ENCODE measurements at places on chromosomes 6 and 20.

DNA sequence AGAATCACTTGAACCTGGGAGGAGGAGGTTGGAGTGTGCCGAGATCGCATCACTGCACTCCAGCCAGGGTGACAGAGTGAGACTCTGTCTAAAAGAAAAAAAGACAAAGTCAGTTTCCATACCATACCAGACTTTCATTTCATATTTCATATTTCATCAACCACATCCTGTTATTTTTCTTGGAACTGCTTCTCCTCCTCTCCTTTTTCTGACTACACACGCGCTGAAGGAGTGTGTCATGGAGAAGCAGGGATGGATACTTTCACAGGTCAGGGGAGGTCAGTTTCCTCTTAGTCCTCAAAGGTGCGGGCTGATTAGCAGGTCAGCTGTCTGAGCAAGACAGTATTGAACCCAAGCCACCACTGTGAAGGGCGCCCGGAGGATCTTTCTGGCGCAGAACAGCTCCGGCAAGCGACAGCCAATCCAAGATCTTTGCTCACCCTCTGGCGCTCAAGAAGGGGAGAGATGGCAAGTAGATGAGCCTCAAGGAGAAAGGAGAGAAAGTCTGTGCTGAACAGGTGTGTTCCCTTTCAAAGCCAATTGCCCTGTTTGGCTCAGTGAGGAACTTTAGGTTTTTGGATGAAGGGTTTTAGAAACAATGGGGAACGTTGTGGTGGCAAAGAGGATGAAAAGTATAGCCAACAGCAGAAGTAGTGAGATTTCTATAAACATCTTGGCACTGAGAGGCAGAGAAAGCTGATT, 18.9 kb upstream of the SYNJ2 start:
- peak; percentile 42 for DNase-seq

DNA sequence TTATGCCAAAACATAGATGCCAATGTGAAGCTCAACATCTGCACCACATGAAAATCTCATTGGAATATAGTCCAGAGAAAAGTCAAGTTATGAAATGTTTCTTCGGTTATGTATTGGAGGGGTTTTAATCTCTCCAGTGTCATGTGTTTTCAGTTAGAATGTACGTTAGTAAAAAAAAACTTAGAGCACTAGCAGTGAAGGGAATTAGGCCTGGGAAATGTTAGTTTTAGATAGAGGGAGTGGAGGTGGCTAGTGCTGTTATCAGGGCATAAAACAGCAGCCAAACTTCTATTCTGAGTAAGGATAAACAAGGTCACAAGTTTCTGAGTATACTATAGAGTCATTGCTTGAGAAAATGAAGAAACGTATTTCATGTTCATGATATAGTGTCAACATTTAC, 42.9 kb downstream of the HDGFL1 start:
- no peak for DNase-seq

- no peak for DNase-seq
These were observed 5.7 kb downstream of the QKI start for GRCh38 chr6:163420289-163420614.

DNA sequence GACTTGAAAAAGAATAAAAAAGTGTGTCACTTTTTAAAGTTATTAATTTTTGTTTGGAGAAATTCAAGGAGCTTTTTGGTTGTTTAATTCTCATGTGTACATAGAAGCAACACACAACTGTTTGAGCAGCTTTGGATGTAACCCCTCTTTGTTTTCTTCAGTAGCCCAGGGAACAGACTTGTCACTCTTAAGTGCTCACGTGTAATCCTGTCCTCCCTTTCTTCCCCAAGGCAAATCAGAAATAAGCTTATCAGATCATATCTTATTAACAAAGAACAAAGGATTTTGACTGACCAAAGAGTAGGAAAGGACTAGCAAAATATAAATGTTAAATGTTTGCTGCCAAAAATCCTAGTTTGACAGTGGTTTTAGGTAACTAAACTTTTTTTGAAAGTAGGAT, 7.3 kb upstream of the FLRT3 start:
- DNase-seq: no peak

DNA sequence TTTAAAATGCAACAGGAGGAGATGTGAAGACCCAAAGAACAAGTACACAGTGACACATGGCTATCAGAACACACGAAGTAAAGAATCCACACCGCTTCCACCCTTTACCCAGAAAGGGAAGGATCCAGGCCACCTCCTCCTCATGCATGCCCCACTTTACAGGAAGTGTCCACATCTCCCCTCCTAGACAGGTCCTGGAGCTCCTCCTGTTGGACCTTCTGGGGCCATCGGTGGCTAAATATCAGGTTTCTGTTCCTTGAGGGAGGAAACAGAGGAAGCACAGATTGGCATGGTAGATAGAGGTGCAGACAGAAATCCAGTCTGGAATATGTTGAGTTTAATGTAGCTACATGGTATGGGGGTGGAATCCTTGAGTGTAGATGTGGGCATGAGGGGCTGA, 10.9 kb downstream of the NINL start:
- DNase-seq: peak; percentile 27

DNA sequence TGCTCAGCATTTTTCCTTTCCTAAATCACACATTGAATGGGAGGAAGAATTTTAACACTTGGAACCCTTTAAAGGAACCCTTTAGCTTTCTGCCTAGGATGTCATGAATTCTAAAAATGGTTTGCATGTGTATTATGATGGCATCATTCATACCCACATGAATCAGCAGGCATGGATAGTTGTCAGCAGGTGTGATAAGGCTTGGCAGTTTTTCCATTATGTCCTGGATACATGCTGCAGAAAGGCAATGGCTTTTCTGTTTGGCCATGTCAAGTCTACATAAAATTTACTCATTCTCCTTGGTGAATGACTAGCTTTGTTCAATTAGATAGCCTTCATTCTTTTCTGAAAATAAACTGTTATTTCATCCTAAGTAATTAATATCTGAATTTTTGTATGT, 353.7 kb downstream of the GRIK2 start:
- no peak for DNase-seq

DNA sequence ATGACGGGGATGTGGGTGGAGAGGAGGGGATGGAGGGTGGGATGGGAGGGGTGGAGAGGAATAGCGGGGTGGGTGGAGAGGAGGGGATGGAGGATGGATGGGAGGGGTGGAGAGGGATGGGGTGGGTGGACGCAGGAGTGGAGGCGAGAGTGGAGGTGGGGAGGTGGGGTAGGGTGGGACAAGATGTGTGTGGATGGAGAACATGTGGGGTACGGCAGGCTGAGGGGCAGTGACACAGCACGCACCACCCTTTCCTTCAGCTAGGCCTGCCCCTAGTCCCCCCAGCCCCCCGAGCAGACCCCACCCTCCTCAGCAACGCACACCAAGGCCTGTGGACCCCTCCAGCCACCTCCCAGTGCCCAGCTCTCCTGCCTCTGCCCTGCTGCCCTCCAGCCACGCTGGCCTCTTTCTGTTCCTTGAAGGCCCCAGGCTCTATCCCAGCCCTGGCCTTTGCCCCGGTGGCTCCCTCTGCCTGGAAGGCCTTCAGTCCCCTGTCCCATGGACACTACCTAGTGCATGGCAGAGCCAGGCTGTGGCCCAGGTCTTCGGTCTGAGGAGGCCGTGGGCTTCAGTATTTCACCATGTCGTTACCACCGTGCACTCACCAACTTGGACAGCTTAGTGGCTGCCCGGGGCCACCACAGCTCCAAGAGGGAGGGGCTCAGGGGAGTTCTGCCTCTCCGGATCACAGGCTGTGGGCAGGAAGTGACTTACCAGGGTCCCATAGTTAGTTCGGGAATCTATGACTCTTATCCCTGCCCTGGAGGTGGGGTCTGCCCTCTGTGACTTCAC, 78.4 kb upstream of the PMEPA1 start:
- DNase-seq: no peak

- no peak for DNase-seq
These were observed 29.1 kb upstream of the C20orf203 start for GRCh38 chr20:32702706-32703425.

GRCh38 chr6:168499045-168499650, 58.2 kb downstream of the SMOC2 start:
- DNase-seq: no peak

DNA sequence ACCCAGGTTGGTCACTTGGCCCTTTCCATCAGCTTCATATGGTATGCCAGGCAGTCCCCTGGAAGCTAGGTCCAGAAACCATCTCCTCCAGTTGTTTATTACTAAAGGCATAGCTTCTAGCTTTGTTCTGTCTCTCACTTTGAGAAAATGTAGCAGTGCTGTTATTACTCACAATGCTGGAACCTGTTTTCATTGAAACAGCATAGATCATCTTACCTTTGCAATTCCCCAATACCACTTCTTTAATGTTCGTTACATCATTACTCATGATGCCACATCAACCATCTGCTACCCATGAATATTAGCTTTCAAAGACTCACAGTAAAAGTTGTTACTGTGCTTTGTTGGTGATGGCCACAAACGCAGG, 88.3 kb downstream of the ADAT2 start:
- no peak for DNase-seq

DNA sequence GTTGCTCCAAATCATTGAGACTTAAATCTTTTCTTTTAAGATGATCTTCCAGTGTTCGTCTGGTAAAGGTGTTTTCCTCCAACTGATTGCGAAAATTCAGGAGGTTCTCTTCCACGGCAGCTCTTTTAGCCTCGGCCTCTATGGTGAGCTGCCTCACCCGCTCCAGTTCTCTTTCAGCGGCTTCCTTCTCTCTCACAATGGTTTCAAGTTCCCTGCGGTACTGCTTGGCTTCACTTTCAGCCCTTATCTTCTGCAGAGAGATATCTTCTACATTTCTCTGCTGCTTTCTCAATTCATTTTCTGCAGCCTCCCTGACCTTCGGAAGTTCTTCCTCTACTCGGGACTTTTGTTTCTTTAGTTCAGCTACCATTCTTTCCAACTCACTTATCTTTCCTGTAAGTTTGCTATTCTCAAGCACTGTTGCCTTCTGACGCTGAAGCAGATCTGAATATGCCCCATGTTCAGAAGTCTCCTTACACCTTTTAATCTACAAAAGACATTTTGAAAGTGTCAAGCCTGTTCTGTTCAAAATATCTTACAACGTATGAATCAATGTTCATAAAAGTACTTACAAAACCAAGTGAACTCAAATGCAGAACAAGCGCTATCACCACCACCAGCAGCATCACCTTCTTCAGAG, 22.3 kb downstream of the DST start:
- no peak for DNase-seq

GRCh38 chr6:108904741-108905140, 56.5 kb downstream of the ARMC2 start:
- DNase-seq: no peak

DNA sequence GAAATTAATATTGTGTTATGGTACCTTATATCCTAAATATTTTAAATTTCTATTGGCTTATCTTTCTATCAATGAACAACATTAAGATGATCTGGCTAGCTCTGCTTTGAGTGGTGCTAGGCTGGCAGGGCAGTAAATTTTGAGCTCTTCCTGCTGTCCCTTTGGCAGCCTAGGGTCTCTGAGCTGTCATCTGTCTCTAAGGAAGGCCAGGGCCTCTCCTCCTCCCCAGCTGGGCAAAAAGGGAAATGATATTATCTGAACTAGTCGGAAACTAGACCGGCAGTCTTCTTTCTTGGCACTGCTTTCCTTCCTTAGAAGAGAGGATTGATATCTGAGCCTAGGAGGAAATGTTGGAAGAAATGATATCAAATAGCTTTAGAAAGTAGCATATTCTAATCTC, 176.7 kb upstream of the BTBD3 start:
- no peak for DNase-seq

- no peak for DNase-seq
These were observed 72.2 kb downstream of the UST start for GRCh38 chr6:148818939-148819575.

DNA sequence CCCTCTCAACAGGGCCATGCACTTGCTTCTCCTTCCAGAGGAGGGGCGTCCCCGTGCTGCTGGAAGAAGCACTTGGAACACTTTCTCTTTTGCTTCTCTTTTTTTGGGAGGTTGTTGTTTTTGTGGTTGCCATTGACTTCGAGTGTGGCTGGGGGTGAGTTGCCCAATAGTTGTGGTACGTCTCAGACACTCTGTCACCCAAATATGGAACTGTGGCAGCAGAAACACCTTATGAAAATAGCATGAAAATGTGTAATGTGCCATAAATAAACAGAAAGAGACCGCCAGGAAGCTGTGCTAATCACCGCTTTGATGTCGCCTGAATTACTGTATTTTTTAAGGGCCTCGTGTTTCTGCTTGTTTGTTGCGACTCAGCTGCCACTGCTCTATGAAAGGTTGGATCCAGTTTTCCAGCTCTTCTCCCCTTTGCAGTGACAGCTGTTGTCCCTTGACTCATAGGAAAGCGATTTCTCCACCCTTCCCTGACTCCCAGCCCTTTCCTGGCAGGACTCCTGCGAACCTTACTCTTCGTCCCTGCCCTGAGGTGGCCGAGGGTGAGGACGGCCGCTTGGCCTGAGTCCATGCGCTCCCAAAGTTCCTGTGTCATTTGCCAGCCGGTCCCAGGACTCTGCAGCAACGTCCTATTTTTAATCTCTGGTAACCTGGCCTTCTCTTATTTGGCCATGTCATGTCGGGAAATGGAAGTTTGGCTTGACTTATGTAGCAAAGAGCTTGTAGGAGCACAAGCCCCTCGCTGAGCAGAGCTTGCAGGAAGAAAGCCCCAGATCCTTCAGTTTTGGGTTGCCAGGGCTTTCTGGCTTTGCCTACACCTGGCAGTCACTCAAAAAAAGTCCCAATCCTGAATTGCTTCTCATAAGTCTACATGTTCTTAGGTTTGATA, 694.6 kb downstream of the QKI start:
- DNase-seq: peak; percentile 88

Measured in suppressor macrophage treated with lipopolysaccharide for 4 hours (primary cell).